Fibroblast of the aortic adventitia (primary cell): ENCODE measurements at places on chromosomes 11 and 22. TPM values are rescaled to one million over a fixed set of nuclear protein-coding genes. Genes with fewer than 3 reads are reported as not detected.
A peak's percentile ranks its signal among the peaks of the same experiment; 100 is the strongest.

HTR3B gene
- not detected in 2 replicates for total RNA-seq

FZD4 gene
- total RNA-seq = 50.2 and 63.9 TPM in 2 replicates

SEPTIN5 gene
- 18.4 and 62.3 TPM in 2 replicates for total RNA-seq

SIK3 gene
- total RNA-seq = 12.8 and 18.4 TPM in 2 replicates

DERL3 gene
- 0.36 TPM in 1 of 2 replicates, not detected in the other for total RNA-seq

NCF4 gene
- total RNA-seq = not detected in 2 replicates

FAM76B gene
- 19.3 and 26.2 TPM in 2 replicates for total RNA-seq

ACTN3 gene
- not detected in 2 replicates for total RNA-seq

SLC15A3 gene
- 6.8 and 18.2 TPM in 2 replicates for total RNA-seq

FGF19 gene
- total RNA-seq = not detected in 2 replicates

GRCh38 chr11:12842933-12843636 is 166.0 kb upstream of the RASSF10 start:
- DNase-seq = peak; percentile 98

DNA sequence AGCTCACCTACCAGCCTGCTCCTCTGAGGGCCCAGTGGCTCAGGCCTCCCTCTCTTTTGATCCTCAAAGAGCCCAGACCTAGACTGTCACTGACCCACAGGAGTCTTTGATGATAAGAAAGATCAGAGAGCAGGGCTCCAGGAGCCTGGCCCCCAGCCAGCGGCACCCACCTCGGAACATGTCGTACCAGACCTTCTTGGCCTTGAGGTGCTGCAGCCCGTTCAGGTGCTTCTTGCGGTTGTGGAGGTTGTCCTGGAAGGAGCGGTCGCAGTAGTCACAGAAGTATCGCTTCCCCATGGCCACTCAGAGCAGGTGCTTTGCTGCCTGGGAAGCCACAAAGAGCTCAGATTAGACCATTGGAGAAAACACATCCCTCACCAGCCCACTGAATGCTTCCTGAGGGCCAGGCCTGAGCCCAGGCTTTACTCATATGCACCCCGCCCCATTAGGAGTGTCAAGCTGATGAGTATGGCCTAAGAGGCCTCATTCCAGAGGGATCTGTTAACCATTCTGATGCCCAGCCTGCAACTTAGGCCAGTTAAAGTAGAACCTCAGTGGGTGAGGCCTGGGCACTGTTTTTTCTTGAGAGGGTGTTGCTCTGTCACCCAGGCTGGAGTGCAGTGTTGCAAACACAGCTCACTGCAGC is 18.4 kb downstream of the ZMAT5 start:
- DNase-seq = no peak

- peak; percentile 19 for DNase-seq
Observed at GRCh38 chr11:126793596-126793995, 207.0 kb downstream of the KIRREL3 start.

- DNase-seq = no peak
Observed at GRCh38 chr11:689625-690024, 5.4 kb downstream of the DEAF1 start.

DNA sequence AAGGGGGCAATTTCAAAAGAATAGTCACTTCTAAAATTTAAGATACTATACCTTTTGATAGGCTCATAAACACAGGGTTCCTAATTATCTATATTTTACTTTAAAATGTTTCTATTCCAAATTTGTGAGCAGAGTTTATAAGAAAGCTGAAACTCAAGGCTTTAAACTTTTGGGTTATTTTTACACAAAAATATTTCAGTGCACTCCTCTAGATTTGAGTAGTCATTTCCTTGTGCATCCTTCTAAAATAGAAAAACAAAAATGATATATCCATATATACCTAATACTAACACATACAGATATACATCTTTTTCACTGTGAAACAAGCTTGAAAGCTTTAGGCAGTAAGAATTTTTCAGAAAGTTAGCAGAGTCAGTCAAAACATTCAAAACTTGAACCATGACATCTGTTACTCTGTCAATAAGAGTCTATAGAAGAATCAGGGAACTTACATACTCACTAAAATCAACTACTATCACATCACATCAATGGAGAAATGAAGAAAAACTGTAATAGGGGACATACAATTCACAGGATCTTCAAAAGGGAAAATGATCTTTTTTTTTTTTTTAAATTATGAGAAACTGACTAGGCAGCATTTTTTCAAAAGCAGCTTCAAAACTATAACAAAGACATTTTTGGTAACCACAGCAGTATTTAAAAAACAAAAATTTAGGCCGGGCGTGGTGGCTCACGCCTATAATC is 5.1 kb downstream of the PHF21A start:
- no peak for DNase-seq

DNA sequence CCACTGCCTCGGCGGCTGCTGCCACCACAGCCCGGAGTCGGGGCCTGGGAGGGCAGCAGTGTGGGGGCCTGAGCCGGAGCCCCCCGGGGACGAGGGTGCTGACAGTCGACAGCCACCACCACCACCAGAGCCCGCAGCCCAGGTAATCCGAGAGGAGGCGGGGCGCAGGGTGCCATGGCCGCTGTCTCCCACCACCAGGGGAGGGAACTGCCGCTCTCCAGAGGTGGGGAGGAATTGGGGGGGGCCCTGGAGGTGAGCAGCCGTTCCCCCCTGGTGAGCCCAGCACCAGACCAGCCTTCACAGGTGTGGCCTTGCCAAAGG is 12.6 kb downstream of the TRIOBP start:
- no peak for DNase-seq

DNA sequence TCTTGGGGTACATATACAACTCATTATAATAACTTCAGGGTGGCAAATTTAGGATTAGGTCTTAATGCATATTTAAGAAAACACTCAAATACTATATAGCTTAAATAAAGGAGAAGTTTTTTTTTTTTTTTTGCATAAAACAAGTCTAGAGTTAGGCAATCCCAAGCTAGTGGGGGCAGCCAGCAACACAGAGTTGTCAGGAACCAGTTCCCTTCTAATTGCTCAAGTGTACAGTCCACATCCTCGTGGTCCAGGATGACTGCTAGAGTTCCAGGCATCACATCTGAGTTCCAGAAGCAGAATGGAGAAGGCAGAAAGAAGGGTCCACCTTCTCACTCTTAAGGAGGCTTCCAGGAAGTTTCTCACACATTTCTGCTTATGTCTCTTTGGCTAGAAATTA is 261.9 kb upstream of the PLET1 start:
- no peak for DNase-seq

- peak; percentile 59 for DNase-seq
Observed at GRCh38 chr11:122091835-122092234, 24.2 kb downstream of the BLID start.

DNA sequence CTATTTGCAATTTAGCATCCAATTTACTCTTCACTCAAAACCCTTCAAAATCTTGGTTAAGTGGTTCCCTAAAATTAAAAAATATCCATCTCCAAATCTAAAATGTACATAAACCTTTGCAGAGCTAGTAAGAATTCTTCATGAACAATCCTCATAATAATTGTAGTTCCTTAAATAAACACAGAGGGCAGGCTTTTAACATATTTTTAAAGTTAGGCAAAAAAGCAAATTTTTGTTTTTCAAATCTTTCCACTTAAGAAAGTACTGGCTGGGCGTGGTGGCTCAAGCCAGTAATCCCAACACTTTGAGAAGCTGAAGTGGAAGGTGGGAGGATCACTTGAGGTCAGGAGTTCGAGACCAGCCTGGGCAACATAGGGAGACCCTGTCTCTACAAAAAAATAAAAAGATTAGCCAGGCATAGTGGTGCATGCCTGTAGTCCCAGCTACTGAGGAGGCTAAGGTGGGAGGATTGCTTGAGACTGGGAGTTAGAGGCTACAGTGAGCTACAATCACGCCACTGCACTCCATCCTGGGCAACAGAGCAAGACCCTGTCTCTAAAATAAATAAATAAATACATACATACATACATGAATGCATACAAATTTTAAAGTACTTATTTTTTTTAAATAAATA is 25.1 kb upstream of the PLAAT3 start:
- DNase-seq = peak; percentile 74

DNA sequence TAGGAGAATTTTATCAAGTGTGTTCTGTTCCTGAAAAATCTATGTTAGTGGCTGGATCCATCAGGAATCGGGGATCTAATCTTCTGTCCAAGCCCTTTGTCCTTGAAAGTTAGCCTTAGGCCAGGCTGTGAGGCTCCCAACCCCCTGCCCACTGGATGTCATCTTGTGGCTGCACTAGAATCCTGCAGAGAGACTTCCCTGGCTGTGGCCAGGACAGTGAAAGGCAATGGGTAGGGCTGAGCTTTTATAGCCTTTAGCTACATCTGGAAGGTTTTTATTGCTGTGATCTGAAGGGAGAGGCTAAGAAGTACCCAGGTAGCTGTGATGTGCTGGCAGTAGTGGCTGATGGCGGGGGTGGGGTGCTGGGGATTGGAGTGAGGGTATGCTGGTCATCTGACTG is 2.1 kb downstream of the OAF start:
- DNase-seq = no peak

GRCh38 chr11:64134963-64135362 is 30.9 kb downstream of the MACROD1 start:
- DNase-seq = no peak

DNA sequence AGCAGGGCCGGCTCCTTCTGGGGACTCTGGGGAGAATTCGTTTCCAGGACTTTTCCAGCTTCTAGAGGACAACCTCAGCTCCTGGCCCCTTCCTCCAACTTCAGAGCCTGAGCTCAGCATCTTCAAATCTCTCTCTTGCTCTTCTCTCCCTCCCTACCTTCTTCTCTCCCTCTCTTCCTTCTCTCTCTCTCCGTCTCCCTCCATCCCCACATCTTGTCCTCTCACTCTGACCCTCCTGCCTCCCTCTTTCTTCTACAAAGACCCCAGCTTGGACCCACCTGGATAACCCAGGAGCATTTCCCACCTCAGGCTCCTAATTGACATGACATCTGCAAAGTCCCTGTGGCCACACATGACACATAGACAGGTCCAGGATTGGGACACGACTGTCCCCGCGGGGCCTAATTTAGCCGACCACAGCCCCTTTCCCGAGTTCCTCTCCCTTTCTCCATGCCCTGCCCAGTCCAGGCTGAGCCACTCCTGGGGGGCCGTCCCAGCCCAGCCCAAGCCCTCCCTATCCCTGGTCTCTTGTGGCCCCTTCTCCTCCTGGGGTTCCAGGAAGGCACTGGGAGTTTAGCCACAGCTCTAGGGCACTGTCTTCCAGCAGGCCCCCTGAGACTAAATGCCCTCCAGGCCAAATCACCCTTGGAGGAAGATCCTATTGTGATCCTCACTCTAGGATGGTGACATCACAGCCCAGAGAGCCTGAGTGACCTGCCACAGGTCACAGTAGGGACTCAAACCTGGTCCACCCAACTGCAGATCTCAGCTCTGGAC is 36.9 kb downstream of the IGLL5 start:
- no peak for DNase-seq

- DNase-seq = no peak
Observed at GRCh38 chr11:74085542-74085892, 76.6 kb upstream of the UCP3 start.

- no peak for DNase-seq
Observed at GRCh38 chr11:57364851-57365660, 15.9 kb downstream of the PRG3 start.

DNA sequence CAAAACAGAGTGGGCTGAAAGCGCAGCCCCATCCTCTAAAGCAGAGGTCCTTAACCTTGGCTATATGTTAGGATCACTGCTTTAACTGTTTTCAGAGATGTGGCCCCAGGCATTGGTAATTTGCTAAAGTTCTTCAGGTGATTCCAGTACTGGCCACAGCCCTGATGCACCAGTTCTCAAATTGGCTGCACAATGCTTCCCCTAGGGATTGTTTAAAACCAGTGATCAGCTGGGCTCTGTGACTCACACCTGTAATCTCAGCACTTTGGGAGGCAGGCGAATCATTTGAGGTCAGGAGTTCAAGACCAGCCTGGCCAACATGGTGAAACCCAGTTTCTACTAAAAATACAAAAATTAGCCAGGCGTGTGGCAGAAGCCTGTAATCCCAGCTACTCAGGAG is 8.4 kb upstream of the IRAG1 start:
- peak; percentile 57 for DNase-seq

GRCh38 chr11:69044111-69045013 is 4.4 kb upstream of the TPCN2 start:
- peak; percentile 49 for DNase-seq

DNA sequence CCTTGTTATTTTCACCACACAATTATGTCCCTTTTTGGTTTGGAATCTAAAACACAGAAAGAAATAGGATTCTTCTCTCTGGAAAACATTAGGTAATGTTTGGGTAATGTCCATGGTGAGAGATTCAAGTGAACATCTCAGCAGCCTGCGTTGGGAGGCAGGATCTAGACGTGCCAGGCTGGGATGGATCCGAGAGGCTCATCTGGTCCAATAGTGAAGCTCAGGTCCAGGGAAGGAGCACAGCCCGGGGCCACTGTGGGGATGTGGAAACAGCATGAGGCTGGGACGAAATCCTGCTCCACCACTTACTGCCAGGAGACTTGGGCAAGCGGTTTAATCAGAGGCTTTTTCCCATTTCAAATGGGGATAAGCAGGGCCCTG is 109.9 kb downstream of the CSNK2A3 start:
- no peak for DNase-seq

DNA sequence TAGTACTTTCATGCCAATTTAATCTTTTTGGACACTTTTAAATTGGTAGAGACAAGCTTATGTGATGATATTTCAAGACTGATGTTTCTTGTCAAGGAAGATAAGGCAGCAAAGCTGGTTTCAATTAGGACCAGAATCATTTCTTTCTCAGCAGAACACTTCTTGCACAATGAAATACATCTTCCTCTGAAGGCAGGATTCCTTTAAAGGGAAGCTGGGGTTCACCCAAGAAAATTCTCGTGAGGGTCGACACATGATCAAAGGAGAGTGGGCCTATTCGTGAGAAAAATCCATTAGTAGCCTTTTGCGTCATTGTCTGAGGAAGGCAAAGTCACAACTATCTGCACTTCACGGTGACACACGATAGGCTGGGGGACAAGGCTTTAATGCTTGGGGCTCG is 17.6 kb downstream of the TTC12 start:
- peak; percentile 9 for DNase-seq

GRCh38 chr11:112129656-112130055 is 34.2 kb downstream of the IL18 start:
- no peak for DNase-seq

DNA sequence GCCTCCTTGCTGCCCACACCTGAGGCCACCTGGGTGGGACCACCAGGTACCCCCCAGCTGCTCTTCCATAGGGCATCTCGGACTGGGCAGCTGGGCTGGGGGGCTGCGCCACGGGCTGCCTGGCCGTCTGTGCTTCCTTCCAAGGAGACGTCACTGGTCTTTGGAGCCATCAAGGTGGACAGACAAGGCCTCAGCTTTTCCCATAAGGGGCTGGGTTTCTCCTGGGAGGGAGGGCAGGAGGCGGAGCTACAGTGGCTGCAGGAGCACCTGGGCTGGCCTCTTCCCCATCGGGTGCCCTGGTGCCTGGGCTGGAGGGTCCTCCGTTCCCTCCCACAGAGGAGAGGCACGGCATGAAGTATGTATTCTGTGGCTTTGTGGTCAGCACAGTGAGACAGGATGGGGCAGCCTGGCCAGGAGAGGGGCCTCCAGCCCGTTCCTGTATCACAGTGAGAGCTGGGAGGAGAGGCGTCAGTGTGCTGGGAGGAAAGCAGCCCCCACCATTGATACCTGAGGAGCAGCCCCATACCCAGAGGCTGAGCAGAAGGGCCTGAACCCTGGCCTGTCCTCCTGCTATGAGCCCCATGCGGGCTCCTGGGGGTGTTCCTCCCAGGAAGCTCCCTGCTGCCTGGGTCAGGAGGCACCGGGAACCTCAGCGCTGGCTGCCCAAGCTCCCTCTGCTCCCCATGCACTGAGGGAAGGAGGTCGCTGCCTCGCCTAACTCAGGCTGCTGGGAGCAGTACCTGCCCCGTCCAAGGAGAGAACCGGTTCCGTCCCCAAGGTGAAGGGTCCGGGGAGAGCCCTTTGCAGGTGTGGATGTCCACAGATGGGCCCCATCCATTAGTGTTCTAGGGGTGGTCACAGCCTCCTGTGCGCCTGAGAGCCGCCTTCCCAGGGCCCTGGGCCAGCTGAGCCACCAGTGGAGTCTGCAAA is 1075.0 kb downstream of the BRD1 start:
- DNase-seq = no peak
